M059J (cell line): ENCODE measurements at places on chromosomes 2 and 18. TPM values are rescaled to one million over a fixed set of nuclear protein-coding genes. Genes with fewer than 3 reads are reported as not detected.

The DGUOK gene
- 105 and 108 TPM in 2 replicates for total RNA-seq

The GRB14 gene
- 0.15 TPM in 1 of 2 replicates, not detected in the other for total RNA-seq

The ACOXL gene
- total RNA-seq: not detected in 2 replicates

The GAL3ST2 gene
- total RNA-seq: not detected in 2 replicates

The SERPINB8 gene
- 24.9 and 27.5 TPM in 2 replicates for total RNA-seq

The SCG2 gene
- 14.0 and 18.0 TPM in 2 replicates for total RNA-seq

The C2orf81 gene
- total RNA-seq: 0.57 and 1.6 TPM in 2 replicates

The ACVR1 gene
- 6.4 and 19.2 TPM in 2 replicates for total RNA-seq

The GCG gene
- total RNA-seq: not detected in 2 replicates

The SEMA4F gene
- 7.3 and 7.6 TPM in 2 replicates for total RNA-seq

The ANKRD29 gene
- total RNA-seq: 8.3 and 10.6 TPM in 2 replicates
